ENCODE measurements at places on chromosomes 3 and 15.
A peak's percentile ranks its signal among the peaks of the same experiment; 100 is the strongest.

DNA sequence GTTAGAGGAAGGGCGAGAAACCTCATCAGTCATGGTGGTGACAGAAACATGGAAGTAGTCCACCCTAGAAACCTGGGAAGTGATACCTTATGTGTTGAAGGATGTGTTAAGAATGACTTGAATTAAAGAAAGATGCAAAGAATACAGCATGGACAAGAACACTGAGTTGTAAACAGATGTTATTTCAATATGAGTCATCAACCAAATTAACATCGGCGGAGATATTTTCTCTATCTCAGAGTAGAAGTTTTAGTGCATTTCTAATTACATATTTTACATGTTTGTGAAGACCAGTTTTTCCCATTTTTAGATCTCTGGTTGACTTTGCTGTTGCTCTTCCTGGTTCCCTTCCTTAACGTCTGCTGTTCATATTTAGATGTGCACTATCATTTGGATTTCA is 268.8 kb upstream of the TBL1XR1 start:
- DNase-seq: no peak

DNA sequence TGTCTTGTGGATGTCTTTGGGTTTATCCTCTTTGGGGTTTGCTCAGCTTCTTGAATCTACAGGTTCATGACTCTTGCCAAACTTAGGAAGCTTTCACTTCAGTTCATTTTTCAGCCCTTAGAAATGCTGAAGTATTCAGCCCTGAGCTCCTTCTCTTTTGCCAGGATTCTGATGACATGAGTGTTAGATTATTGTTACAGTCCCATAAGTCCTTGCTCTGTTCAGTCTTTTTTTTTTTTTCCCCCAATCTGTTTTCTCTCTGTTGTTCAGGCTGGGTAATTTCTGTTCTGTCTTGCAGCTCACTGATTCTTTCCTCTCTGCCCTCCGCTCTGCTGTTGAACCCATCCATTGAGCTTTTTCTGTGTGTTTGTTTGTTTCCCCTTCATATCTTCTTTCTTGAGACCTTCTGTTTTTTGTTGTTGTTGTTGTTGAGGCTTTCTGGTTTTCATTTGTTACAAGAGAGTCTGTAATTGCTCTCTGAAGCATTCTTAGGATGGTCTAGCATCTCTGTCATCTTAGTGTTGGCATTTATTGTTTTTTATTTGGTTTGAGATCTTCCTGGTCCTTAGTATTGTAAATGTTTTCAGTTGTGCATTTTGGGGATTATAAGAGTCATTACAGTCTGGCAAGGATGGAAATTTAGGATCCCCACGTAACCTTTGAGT is 18.4 kb downstream of the LRCH3 start:
- DNase-seq: no peak

GRCh38 chr3:122067214-122067550 is 12.0 kb downstream of the CD86 start:
- no peak for DNase-seq

DNA sequence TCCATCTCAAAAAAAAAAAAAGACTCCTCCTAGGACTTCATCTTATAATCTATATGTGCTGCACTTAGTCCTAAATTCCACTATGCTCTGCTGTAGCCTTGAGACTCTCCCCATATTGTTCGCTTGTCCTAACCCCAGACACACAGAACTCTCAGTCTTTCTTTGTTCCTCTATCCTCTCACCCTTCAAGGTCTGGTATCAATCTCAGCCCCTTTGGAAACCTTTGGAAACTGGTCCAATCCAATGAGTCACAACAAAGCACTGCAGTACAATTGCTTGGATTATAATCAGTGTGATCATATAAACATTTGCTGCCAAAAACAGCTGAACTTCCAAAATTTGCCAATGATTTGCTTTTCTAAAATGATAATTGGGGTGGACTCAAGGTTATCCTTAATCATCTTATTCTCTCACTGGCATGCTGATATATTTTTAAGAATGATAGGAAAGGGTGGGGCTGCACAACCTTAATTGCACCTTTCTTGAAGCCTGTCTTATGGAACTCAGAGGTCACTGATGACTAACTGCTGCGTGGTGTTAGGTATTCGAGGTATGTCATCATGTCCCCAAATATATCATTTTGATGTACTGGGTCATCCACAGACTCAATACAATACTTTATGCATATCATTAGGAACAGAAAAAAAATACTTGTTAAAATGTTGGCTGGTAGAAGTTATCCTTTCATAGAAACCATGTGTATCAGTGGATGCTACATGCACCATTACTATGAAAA is 756.7 kb downstream of the NR2F2 start:
- no peak for DNase-seq

- DNase-seq: no peak
These were observed 89.5 kb downstream of the ANP32A start for GRCh38 chr15:68730976-68731897.

GRCh38 chr3:150063237-150063636 is 92.5 kb upstream of the PFN2 start:
- no peak for DNase-seq

- no peak for DNase-seq
These were observed 104.0 kb downstream of the VGLL4 start for GRCh38 chr3:11539677-11540076.

- no peak for DNase-seq
These were observed 325.6 kb upstream of the RASGRP1 start for GRCh38 chr15:38890194-38890593.

- DNase-seq: no peak
These were observed 362.3 kb upstream of the CBLB start for GRCh38 chr3:106231086-106231485.

GRCh38 chr15:40343512-40343911 is 2.8 kb upstream of the CCDC9B start:
- DNase-seq: peak; percentile 64

GRCh38 chr3:161579395-161580126 is 83.0 kb downstream of the OTOL1 start:
- no peak for DNase-seq

DNA sequence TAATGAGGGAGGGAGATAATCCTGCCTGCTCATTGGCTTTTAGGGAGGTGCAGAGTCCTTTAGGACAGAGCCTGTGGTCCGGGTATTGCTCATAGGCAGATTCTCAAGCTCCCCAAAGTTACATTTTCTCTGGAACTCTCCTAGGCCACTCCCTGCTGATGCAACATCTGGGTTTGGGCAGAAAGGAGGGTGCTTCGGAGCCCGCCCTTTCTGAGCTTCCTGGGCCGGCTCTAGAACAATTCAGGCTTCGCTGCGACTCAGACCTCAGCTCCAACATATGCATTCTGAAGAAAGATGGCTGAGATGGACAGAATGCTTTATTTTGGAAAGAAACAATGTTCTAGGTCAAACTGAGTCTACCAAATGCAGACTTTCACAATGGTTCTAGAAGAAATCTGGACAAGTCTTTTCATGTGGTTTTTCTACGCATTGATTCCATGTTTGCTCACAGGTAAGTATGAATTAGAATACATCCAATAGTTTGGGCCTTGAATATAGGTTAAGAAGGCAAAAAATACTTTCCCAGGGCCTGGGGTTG is at the start of gene IL20RB:
IL20RB (plus strand) TSS at position 233 of the 538 bp plus-strand sequence; CDS start at position 364, 131 bp downstream.
- DNase-seq: no peak

GRCh38 chr15:73924171-73924921 is 1.9 kb upstream of the LOXL1 start:
- peak; percentile 49 for DNase-seq

- no peak for DNase-seq
These were observed 15.6 kb upstream of the FILIP1L start for GRCh38 chr3:100129941-100130340.

DNA sequence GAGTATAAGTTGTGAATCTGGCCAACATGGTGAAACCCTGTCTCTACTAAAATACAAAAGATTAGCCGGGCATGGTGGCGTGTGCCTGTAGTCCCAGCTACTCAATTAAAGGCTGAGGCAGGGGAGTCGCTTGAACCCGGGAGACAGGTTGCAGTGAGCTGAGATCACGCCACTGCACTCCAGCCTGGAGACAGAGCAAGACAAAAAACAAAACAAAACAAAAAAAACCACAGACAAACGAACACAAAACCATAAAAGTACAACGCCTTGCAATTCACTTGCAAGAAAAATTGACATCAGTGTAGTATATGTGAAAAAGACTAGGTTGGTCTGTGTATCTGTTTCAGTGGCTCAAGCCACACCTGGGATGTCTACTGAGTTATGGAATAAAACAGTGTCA is 29.9 kb upstream of the CCDC80 start:
- no peak for DNase-seq

GRCh38 chr3:134846911-134847317 is 51.9 kb downstream of the EPHB1 start:
- peak; percentile 24 for DNase-seq

DNA sequence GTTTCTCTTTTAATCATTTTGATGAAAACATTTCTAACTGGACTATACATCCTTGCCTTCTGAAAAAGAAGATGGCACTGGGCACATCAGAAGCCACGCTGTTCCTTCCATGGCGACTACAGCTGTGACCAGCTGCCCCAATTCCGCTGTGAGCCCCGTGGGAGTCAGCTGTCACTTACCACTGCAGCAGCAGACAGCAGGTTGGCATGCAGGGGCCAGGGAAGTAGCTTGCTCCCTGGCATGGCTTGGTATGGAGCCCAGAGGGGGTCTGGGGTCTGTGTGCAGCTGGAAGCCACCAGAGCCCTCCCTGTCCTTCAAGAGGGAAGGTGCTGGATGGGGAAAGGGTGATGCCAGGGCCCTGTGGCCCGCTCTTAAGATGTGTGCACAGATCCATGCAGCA is 4.5 kb upstream of the ZXDC start:
- DNase-seq: no peak

DNA sequence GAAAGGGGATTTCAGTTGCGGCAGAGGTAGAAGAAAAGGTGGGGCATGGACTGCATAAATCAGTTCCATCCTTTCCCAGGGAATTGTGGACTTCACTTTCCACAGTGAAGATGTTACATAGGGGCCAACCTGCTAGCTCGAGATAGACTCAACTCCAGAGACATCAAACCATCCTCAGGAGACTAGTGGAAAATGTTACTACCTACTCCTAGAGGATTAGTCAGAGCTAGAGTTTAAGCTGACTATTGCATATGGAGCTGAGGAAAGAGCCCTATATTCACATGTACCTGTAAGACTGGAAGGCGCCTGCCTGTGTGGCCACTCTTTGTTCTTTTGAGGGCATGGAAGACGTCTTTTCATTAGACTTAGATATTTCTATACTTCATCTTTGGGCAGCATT is 69.2 kb downstream of the KLHL25 start:
- DNase-seq: no peak

DNA sequence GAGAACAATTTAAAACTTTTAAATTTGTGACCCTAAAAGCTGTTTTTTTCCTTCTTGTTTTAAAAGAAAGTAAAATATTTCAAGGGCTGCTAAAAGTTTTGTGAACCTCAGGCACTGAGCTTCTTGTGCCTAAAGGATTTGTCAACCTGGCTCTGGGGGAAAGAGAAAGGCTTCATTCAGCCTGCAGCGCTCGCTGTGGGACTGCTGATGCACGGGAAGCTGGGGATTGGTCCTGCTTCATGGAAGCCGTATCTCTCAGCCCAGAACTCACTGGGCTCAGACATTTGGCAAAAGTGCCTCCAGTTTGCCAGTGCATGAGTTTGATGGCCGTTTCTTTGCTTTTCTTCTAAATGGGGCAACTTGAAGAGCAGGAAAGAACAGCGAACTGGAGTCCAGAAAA is 30.8 kb downstream of the TPRG1 start:
- no peak for DNase-seq

GRCh38 chr3:37181756-37182155 is 7.4 kb upstream of the LRRFIP2 start:
- DNase-seq: no peak

GRCh38 chr3:108605028-108605427 is 15.5 kb downstream of the DZIP3 start:
- no peak for DNase-seq

DNA sequence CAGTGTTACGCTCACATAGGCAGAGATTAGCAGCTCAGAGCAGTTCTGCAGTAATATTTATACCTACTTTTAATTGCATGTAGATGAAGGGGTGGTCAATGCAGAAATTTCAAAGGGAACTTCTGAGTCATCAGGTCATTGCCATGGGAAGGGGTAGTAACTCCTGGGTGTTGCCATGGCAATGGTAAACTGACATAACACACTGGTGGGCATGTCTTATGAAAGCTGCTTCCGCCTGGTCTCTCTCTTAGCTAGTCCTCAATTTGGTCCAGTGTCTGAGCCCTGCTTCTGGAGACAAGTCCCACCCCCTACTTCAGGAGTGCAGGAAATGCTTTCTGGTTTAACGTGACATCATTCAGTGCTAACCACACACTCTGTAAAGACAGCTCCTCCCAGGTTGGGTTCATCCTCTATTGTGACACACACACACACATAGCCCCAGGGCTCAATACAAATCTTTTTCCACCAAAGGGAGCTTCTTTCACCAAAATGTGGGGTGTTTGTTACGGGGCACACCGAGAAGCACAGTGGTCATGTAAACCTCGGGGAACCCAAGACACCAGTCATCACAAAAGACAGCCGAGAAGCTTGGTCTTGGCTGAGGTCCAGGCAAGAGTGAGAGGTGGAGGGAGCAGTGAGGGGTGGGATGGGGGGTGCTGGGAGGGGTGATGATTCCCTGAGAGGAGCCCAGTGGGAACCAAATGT is 74.5 kb downstream of the TLE3 start:
- no peak for DNase-seq

DNA sequence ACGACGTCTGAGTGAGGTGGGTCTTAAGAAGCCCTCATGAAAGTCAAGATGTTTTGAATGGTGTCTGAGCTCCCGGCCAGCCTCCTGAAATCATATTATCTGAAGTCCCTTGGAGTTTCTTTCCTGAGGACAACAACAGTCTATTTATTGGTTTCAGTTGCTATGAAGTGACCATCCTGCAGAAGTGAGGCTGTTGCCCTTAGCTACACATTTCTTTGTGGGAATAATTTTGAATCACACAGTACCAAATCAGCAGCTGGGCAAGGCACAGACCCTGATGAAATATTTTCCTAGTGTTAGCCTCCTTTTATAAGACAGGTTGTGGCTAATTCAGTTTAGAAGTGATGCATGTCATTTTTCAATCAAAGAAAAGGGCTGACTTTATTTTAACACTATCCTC is 220.7 kb upstream of the AZI2 start:
- DNase-seq: no peak

GRCh38 chr3:139774560-139775302 is 97.0 kb upstream of the NMNAT3 start:
- DNase-seq: no peak

DNA sequence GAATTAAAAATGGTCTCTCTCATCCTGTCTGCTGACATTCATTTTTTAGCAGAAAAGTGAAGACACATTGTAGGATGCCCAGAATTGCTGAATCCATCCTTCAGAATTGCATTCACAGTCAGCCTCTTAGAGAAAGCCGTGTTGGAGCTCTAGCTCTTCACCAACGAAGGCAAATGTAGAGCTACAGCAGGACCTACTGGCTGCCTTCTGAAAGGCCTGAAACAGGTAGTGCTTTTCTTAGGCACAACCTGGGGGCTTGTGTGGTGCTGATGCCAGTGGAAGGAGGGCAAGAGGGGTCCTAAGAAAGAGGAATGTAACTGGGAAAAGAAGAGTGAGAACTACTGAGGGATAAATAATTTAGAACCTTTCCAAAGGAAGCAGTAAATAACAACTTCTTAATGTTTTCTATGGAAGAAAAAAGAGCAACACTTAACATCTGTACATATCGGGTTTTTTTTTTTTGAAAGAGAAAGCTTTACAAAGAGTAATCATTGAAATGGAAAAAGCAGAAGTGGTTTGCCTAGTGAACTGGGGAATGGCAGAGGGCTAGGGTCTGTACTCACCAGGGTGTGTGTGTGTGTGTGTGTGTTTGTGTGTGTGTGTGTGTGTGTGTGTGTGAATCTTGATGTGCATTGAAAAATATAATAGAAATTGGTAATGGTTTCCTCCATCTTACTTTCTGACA is 297.8 kb downstream of the SATB1 start:
- DNase-seq: no peak

GRCh38 chr3:191262650-191263049 is 63.6 kb downstream of the OSTN start:
- no peak for DNase-seq

- no peak for DNase-seq
These were observed 22.3 kb upstream of the LMOD3 start for GRCh38 chr3:69144631-69145245.
